ENCODE measurements at places on chromosomes 13 and 19.

GRCh38 chr19:4068047-4068966 lies 1.6 kb upstream of the ZBTB7A start:
- DNase-seq, result no peak

DNA sequence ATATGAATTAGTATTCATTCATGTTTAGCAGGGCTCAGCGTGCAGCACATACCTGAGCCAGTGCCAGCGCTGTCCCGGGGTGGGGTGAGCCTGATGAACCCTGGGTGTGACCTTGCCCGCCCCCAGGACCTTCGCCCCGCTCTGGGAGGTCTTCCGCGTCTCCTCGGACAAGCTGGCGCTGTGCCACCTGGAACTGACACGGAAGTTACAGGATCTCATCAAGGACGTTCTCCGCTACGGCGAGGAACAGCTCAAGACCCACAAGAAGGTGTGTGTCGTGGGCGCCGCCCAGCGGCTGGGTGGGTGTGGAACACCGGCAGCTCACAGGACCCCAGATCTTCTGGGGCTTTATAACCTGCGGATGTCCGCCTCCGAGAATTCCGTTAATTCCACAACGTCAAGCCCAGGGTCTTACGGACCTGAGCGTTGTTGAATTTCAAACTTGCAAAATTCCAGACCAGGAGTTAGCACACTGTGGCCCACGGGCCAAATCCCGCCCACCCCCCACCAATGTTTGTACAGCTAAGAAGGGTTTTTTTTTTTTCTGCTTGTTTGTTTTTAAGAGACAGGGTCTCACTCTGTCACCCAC lies 15.4 kb downstream of the FCHO1 start:
- no peak for DNase-seq

- no peak for DNase-seq
Observed at GRCh38 chr19:36140304-36141038, 605 bp downstream of the CAPNS1 start.

- DNase-seq, result no peak
Observed at GRCh38 chr19:34960940-34961679, 2.9 kb downstream of the ZNF792 start.

DNA sequence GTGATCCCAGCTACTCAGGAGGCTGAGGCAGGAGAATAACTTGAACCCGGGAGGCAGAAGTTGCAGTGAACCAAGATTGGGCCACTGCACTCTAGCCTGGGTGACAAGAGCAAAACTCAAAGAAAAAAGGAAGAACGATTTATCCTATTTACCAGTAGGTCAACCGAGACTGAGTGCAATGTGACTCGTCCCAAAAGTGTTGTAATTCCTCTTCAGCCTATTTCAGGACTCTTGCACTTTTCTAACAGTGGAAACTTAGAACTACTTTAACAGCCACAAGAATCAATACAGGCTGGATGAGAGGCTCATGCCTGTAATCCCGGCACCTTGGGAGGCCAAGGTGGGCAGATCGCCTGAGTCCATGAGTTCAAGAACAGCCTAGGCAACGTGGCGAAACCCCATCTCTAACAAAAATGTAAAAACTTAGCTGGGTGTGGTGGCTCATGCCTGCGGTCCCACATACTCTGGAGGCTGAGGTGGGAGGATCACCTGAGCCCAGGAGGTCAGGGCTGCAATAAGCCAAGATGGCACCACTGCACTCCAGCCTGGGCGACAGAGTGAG lies 4.3 kb upstream of the NR1H2 start:
- DNase-seq, result no peak

DNA sequence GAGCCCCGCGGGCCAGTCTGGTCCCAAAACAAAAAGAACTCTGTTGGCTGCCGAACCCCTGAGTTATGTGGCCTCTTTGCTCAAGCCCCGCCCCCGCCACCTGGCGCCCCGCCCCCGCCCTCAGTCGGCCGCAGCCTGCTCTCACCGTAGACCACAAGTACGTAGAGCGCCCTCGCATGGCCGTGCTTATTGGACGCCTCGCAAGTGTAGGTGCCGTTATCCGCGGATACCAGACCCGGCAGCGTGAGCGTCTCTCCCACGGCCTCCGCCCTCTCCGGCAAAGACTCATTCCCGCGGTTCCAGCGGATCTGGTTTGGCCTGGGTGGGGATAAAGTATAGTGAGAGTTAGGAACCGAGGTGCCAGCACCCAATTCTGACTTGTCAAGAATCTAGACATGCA lies 5.5 kb upstream of the ZNF428 start:
- DNase-seq, result no peak

GRCh38 chr19:13234518-13234917 lies 84.3 kb downstream of the IER2 start:
- DNase-seq, result no peak

DNA sequence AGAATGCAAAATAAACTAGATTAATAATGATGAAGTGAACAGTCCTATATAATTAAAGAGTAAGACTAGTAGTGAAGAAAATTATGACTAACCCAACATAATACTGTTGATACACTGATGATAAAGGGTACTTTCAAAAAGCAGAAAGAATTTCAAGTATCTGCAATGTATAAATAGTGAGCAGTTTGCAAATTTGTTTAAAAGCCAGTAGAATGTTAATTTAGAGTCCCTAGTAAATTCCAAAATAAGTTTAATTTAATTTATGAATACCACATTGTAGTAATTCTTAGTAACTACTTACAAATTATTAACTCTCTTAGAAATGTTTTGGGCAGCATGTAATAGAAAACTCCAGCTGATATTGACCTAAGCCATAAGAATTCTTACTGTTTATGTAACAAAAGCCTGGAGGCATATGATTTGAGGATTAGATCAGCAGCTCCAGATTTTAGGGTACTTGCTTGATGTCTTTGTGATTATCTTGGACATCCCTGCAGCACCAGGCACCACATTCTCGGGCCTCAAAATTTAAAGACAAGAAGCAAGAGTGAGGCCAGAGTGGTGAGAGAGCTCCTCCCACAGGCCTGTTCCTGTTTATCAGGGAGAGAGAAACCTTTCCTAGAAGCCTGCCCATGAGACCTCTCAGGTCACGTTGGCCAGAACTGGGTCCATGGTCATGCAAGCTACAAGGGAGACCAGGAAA lies 67.6 kb upstream of the TDRD3 start:
- no peak for DNase-seq

GRCh38 chr19:56319991-56320390 lies 5.4 kb upstream of the ZSCAN5A start:
- DNase-seq, result no peak
